Stimulated activated CD4-positive, alpha-beta T cell treated with anti-CD3 and anti-CD28 coated beads, Interleukin-12 subunit alpha, Interleukin-12 subunit beta, amount 100 ng/mL, for 48 hours (primary cell): ENCODE measurements at places on chromosomes 7 and 10.

GRCh38 chr7:116176226-116176625, 34.1 kb upstream of the TES start:
- DNase-seq = no peak

DNA sequence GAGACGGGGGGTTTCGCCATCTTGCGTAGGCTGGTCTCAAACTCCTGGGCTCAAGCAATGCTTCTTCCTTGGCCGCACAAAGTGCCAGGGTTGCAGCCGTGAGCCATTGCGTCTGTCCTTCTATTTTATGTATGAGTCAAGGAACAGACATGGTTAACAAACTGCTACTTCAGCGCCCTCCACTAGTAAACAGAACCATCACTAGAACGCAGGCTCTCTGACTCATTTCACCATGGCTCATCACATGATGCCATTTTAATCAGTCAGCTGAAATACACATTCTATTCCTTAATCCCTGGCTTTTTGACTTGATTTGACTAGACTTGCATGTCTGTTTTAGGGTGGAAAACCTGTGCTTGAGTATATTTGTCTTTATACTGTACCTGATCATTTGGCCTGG, 41.3 kb downstream of the CELF2 start:
- DNase-seq = no peak

DNA sequence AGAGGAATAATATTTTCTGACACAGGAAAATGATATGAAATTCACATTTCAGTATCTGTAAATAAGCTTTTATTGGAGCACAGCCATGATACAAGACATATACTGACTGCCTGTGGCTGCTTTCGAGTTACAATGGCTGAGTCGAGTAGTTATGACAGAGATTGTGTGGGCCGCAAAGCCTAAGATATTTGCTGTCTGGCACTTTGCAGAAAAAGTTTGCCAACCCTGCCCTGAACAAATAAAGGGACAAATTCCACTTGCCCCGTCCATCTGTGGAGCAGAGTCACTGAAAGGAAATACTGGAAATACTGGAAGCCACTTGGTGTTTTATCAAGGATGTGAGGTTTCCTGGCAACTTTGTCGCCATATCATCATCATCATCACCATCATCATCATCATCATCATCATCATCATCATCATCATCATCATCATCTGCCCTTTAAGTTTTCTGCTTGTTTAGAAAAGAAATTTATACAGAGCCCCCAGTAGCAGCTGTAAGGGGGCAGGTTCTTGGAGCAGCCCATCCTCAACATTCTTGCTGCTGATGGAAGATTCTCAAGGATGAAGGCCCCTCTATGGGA, 85.8 kb downstream of the TCF7L2 start:
- DNase-seq = no peak

GRCh38 chr7:108723381-108723814, 153.7 kb downstream of the DNAJB9 start:
- no peak for DNase-seq
